ENCODE measurements at places on chromosomes 6 and 20. TPM values are rescaled to one million over a fixed set of nuclear protein-coding genes. Genes with fewer than 3 reads are reported as not detected.

ALDH5A1 gene
- total RNA-seq: 2.9 TPM

GTSF1L gene
- not detected for total RNA-seq

PERP gene
- 15.6 TPM for total RNA-seq

PPP1R3G gene
- total RNA-seq: 1.2 TPM

ARHGAP40 gene
- total RNA-seq: not detected

TUBB1 gene
- under 0.01 TPM for total RNA-seq

GATA5 gene
- 1.3 TPM for total RNA-seq

TAF11 gene
- total RNA-seq: 18.7 TPM

MCCD1 gene
- not detected for total RNA-seq

TMC2 gene
- total RNA-seq: not detected

ABHD16B gene
- not detected for total RNA-seq

HLA-DRB5 gene
- total RNA-seq: not detected

CST2 gene
- total RNA-seq: 10.8 TPM

EEF1A2 gene
- total RNA-seq: 0.06 TPM

KATNA1 gene
- total RNA-seq: 30.3 TPM

HCRTR2 gene
- total RNA-seq: not detected

TDP2 gene
- total RNA-seq: 25.1 TPM

FRK gene
- 0.79 TPM for total RNA-seq

TGM3 gene
- total RNA-seq: not detected

TRERF1 gene
- total RNA-seq: 4.2 TPM

DHX35 gene
- 7.8 TPM for total RNA-seq

SLC16A10 gene
- not detected for total RNA-seq

Data from aortic smooth muscle cell (primary cell).